Right atrium auricular region (tissue), 2 donors: ENCODE measurements at places on chromosomes 4 and X. TPM values are rescaled to one million over a fixed set of nuclear protein-coding genes. Genes with fewer than 3 reads are reported as not detected.

- no peak overlapping the region for H3K27ac ChIP-seq
- no peak for DNase-seq
- H3K27me3 ChIP-seq: no peaks in the 10 kb centered on the region
- no peak overlapping the region for H3K4me3 ChIP-seq
- no peaks in the 10 kb centered on the region for H3K36me3 ChIP-seq
These were observed 55.5 kb upstream of the TRIM2 start for GRCh38 chr4:153148791-153149190.

- H3K27ac ChIP-seq: no peak overlapping the region
- no peaks in the 10 kb centered on the region for H3K4me1 ChIP-seq
- H3K27me3 ChIP-seq: no peaks in the 10 kb centered on the region
- DNase-seq: no peak
These were observed 300.1 kb upstream of the SLC7A11 start for GRCh38 chr4:138542191-138542776.

Gene TENM3
- total RNA-seq: 10.7 TPM

- DNase-seq: no peak
- H3K4me3 ChIP-seq: no peak overlapping the region
- peaks cover 65% of the 10 kb centered on the region for H3K36me3 ChIP-seq
- H3K27me3 ChIP-seq: no peaks in the 10 kb centered on the region
- peaks cover 75% of the 10 kb centered on the region for H3K4me1 ChIP-seq
These were observed 36.2 kb downstream of the CTBP1 start for GRCh38 chr4:1212546-1213335.

- no peaks in the 10 kb centered on the region for H3K36me3 ChIP-seq
- H3K27ac ChIP-seq: no peak overlapping the region
- H3K4me1 ChIP-seq: peaks cover 8% of the 10 kb centered on the region
- DNase-seq: no peak
- H3K27me3 ChIP-seq: no peaks in the 10 kb centered on the region
These were observed 124.8 kb upstream of the SLIT2 start for GRCh38 chr4:20126906-20127305.

Gene ACE2
- 15.2 TPM for total RNA-seq

Gene PLAC1
- not detected for total RNA-seq

- H3K27me3 ChIP-seq: no peaks in the 10 kb centered on the region
- no peaks in the 10 kb centered on the region for H3K36me3 ChIP-seq
- H3K4me1 ChIP-seq: no peaks in the 10 kb centered on the region
- DNase-seq: peak; percentile 68
- no peak overlapping the region for H3K4me3 ChIP-seq
These were observed 68.8 kb downstream of the ATXN3L start for GRCh38 chrX:13250826-13251580.

DNA sequence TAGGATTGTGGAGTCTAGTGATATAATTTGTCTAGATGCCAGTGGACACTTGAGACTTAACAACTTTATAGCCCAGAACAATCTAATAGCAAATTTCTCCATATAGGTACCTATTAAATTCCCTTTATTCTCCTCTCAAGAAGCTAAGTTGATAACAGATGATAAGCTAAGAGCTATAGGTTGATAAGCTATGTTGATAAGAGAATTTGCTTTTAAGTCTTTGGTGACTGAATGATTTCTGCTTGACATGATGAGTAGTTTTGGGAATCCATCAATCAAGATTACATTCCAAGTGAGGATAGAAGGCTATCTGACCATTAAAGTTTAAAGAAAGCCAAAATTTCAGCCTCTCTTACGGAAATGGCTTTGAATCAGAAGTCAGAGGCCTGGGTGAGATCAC, 131.6 kb downstream of the EMCN start:
- no peak overlapping the region for H3K4me3 ChIP-seq
- H3K27me3 ChIP-seq: no peaks in the 10 kb centered on the region
- no peaks in the 10 kb centered on the region for H3K36me3 ChIP-seq

DNA sequence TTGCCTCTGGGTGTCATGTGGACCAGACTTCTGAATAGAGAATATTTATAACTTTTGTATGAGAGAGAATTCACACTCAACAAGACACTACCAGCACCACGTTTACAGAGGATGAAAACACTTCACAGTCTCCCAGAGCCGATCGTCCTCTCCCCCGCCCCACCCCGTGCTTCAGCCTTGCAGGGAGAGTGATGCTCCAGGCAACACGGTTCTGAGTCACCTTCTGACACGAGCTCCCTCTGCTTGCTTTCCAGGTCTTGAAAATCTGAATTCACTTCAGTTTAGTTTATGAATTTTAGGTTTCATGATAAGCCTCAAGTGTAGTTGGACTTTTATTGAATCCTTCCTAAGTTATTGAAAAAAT, 59.8 kb downstream of the CPLX1 start:
- no peak overlapping the region for H3K4me3 ChIP-seq
- peaks cover 86% of the 10 kb centered on the region for H3K36me3 ChIP-seq
- peaks cover 11% of the 10 kb centered on the region for H3K4me1 ChIP-seq

DNA sequence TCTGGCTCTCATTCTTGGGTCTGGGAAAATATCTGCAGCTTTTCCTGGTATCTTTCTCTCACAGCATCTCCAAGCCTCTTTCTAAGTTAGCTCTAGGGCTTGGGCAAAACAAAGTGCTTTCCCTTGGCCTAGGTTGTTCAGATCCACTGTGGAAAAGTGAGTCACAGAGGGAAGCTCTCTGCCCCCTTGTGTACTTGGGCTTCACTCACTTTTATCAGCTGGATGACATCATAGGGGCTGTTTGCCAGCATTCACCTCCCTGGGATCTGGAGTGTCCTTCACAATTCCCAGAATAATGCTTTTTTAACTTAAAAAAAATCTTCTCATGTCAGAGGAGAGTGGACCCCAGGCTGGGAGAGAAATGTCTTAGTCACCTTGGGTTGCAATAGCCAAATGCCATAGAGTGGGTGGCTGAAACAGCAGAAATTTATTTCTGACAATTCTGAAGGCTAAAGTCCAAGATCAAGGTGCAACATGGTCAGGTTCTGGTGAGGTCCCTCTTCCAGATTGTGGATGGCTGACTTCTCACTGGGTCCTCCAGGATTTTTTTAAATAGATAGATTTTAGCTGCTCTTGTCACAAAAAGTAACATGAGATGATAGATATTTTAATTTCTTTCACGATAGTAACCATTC, 247.8 kb downstream of the SH2D1A start:
- no peaks in the 10 kb centered on the region for H3K36me3 ChIP-seq
- no peak overlapping the region for H3K4me3 ChIP-seq
- no peaks in the 10 kb centered on the region for H3K27me3 ChIP-seq
- no peaks in the 10 kb centered on the region for H3K4me1 ChIP-seq

GRCh38 chr4:11904117-11904535, 475.4 kb upstream of the HS3ST1 start:
- peak; percentile 71 for DNase-seq
- H3K4me1 ChIP-seq: peaks cover 21% of the 10 kb centered on the region
- H3K4me3 ChIP-seq: no peak overlapping the region
- peak overlapping the region; percentile 47 for H3K27ac ChIP-seq
- no peaks in the 10 kb centered on the region for H3K36me3 ChIP-seq

Gene CCSER1
- 12.5 TPM for total RNA-seq

DNA sequence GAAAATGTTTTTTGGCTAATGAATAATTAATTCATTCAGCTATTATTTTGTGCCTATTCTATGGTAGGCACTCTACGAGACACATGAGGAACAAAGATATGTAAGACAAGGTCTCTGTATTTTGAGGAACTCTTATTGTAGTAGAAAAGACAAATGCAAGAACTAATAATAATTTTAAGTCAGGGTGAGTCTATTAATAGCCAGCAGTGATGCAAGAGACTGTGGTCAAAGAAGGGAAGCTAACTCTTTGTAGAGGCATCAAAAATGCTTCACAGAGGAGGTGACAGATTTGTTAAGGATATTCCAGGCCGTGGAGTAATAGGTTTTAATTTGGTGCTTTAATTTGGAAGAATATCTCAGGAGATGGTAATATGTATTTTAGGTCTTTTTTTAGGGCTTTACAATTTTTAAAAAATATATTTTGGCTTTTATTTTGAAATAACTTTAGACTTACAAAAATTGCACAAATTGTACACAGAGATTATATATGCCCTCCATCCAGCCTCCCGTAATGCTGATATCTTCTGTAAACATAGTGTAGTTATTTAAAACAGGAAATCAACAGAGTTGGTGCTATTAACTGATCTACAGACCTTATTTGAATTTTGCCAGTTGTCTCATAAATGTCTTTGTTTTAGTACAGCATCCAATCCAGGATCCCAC, 48.1 kb downstream of the DCLK2 start:
- no peak for DNase-seq
- no peaks in the 10 kb centered on the region for H3K36me3 ChIP-seq
- peak overlapping the region; percentile 8 for H3K27ac ChIP-seq
- no peaks in the 10 kb centered on the region for H3K27me3 ChIP-seq
- H3K4me1 ChIP-seq: no peaks in the 10 kb centered on the region

DNA sequence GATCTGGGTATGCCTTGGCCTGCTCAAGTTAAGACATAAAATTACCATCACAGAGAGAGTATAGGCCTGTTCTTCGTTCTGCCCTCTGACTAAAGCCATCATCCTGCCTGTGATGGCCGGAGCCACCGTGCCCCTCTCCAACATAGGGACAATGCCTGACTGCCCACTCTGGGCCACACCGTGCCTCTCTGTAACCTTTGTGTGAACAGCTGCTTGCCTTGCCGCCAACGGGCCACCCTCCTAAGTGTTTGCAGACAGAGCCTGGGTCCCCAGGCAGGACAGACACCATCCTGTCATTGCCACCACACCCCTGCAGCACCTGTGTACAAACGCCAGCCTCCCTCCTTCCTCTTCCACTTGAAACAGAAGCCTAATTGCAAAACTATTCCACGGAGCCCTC, 298.7 kb upstream of the TENM3 start:
- no peak overlapping the region for H3K27ac ChIP-seq
- no peaks in the 10 kb centered on the region for H3K36me3 ChIP-seq
- no peak overlapping the region for H3K4me3 ChIP-seq
- no peaks in the 10 kb centered on the region for H3K27me3 ChIP-seq
- no peaks in the 10 kb centered on the region for H3K4me1 ChIP-seq

Gene CABS1
- total RNA-seq: not detected

Gene ETDB
- total RNA-seq: not detected

DNA sequence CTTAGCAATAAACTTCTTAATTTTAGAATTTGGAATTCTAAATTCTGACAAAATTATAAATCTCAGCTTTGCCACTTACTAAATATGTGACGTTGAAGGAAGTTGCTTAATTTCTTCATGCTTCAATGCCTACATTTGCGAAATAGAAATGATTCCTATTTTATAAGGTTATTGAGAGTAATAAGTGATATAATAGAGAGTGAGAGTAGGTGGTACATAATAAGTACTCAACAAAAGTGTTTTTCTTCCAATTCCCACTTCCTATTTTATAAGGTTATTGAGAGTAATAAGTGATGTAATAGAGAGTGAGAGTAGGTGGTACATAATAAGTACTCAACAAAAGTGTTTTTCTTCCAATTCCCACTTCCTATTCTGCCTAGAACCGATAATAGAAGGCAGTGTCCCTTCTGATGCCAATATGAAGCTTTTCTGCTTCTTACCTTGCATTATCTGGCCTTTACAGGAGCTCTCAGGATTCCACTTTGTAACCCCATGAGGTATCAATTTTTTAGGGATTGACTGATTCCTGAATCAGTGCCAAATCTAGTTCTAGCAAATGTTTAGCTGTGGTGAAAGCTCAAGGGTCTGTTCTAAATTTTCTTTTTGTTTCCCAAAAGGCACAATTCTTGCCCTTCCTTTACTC, 31.4 kb downstream of the VSIG4 start:
- DNase-seq: no peak
- H3K27ac ChIP-seq: no peak overlapping the region
- H3K27me3 ChIP-seq: no peaks in the 10 kb centered on the region
- no peaks in the 10 kb centered on the region for H3K4me1 ChIP-seq

DNA sequence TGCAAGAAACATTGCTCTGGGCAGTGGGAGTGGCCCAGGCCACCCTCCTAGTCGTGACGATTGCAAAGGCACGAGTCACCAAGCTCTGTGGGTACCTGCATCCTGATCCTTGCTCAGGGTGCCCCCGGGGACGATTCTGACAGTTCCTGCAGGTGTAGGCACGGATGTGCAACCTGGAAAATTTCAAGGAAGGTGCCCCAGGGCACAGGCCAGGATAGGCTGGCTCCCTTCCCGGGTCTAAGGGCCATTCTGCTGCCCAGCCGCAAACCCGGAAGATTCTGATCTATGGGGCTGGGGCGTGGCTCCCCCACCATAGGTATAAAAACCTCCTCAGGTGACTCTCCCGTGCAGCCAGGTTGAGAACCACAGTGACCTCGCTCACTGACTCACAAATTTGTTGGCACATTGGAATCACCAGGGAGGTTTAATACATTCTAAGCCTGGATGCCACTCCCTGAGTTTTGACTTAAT, 228.5 kb downstream of the PTTG2 start:
- H3K27me3 ChIP-seq: no peaks in the 10 kb centered on the region
- H3K4me1 ChIP-seq: no peaks in the 10 kb centered on the region
- no peak for DNase-seq
- H3K36me3 ChIP-seq: no peaks in the 10 kb centered on the region
- H3K27ac ChIP-seq: no peak overlapping the region
